ENCODE measurements at places on chromosomes 13 and 19. TPM values are rescaled to one million over a fixed set of nuclear protein-coding genes. Genes with fewer than 3 reads are reported as not detected.
A peak's percentile ranks its signal among the peaks of the same experiment; 100 is the strongest.

ASPDH gene
- total RNA-seq: not detected

CEACAM4 gene
- not detected for total RNA-seq

OR10H1 gene
- total RNA-seq: not detected

ZNF382 gene
- 4.3 TPM for total RNA-seq

ADGRL1 gene
- 5.4 TPM for total RNA-seq

COX7A1 gene
- total RNA-seq: 26.8 TPM

ZNF284 gene
- 2.7 TPM for total RNA-seq

NKG7 gene
- not detected for total RNA-seq

DACH1 gene
- total RNA-seq: 24.0 TPM

OCEL1 gene
- total RNA-seq: 13.0 TPM

NMRK2 gene
- not detected for total RNA-seq

- no peak for DNase-seq
These were observed 244.6 kb downstream of the B3GLCT start for GRCh38 chr13:31444266-31444856.

DNA sequence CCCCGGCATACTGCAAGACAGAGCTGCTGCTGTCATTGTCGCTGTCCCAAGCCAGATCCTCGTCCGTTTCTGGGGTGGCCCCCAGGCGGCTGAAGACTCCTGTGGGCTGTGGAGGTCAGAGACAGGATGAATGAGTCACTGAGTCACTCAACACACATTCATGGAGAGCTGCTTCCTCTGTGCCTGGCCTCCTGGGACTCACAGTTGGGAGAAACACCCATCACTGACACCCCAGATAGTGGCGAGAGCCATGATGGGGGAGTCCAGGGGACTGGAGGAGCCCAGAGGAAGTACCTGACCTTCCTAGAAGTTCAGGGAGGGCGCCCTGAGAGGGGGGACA lies 26.0 kb downstream of the C19orf47 start:
- DNase-seq: no peak

- DNase-seq: peak; percentile 27
These were observed 12.7 kb downstream of the FOXO1 start for GRCh38 chr13:40653527-40654318.

DNA sequence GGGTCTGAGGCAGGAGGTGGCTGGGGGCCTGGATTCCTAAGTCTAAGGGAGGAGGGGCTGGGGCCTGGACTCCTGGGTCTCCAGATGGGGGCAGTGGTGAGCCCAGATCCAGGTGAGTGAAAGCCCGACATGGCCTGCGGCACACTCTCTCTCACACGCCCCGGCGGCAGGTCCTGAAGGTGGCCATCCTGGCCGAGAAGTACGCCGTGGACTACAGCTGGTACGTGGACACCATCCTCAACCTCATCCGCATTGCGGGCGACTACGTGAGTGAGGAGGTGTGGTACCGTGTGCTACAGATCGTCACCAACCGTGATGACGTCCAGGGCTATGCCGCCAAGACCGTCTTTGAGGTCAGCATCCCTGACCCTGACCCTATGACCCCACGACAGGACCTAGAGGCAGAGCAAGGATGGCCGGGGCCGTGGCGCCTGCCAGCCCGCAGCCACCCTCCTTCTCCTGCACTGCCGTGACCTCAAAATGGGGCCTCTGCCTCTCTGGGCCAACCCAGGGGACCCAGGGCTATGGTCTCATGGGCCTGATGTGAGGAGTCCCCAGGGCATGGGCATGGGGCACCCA lies 13.2 kb downstream of the FUZ start:
- DNase-seq: no peak

DNA sequence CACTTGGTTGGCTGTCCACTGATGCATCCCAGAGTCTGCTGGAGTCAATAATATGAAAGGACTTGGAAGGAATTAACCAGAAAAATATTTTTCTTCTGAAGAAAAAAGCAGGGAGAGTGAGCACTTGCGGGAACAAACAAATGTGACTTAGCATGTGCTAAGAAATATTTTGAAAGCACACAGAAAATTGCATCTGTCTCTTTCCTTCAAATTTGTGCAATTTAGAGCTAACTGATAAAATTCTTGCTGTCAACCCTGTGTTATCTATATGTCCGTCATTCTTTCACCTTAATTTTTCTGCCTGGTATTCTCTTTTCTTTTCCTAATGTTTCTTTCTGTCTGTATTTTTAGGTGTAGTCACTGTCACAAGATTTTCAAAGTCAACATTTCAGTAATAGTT lies 852.6 kb downstream of the PCDH9 start:
- DNase-seq: no peak

GRCh38 chr19:14175351-14175792 lies 30.6 kb downstream of the ADGRL1 start:
- no peak for DNase-seq

DNA sequence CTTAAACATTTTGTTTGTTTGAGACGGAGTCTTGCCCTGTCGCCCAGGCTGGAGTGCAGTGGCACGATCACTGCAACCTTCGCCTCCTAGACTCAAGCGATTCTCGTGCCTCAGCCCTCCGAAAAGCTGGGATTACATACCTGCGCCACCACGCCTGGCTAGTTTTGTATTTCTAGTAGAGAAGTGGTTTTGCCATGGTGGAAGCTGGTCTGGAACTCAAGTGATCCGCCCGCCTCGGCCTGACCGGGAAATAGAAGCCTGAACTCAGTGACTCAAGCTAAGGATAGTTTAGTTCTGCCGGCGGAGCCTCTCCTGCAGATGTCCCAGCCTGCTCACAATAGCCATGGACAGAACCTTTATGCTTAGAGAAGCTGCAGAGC lies 53.0 kb upstream of the ZNF254 start:
- DNase-seq: peak; percentile 77

- no peak for DNase-seq
These were observed 1.9 kb downstream of the TEX26 start for GRCh38 chr13:30934381-30934780.

GRCh38 chr19:8877854-8878705 lies 45.9 kb downstream of the MBD3L1 start:
- DNase-seq: no peak

GRCh38 chr13:67841071-67841470 lies 610.9 kb upstream of the PCDH9 start:
- DNase-seq: no peak

All from endothelial cell of umbilical vein (primary cell).